ENCODE measurements at places on chromosomes 13 and 19.

- DNase-seq: no peak
Measured at GRCh38 chr19:15837221-15837731, 21.8 kb upstream of the OR10H1 start.

DNA sequence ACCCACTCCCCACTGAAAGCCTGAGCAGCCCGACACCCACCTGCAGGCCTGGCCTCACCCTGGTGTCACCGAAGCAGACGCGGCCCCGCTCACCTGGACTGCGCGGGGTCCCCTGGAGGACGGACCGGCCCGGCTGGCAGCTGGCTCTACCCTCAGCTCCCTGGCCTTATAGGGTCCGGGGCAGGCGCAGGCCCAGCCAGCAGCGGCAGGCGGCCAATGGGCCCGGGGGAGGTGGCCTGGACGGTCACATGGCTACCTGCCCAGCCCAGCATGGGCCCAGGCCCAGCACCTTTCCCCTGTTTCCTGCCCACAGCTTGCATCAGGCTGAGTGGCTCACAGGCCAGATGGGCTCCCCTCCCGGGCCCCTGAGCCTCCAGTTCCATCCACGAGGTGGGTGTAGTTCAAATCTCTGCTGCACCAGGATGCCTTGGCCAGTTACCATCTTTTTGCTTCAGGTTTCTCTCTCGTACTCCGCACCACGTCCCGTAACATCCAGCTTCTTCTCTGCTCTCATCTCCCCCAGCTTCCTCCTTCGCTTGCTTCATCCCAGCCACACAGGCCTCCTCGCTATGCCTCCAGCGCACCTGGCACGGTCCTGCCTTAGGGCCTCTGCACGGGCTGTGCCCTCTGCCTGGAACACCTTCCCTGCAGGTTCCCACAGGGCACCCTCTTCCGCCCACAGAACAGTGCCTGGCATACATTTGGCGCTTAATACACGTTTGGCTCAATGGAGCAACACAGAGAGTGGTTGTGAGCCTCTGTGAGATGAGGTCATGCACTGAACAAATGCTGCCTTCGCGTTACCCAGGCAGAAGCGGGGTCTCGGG lies at the start of gene PLIN4:
Gene PLIN4 (minus strand): TSS at position 142 of the 827 bp plus-strand sequence. CDS start 214 bp downstream, outside the sequence.
- no peak for DNase-seq

GRCh38 chr13:65763811-65764210 lies 1466.3 kb downstream of the PCDH9 start:
- DNase-seq: no peak

GRCh38 chr19:12821761-12822160 lies 12.6 kb downstream of the RTBDN start:
- DNase-seq: no peak

- DNase-seq: no peak
Measured at GRCh38 chr19:18020212-18021085, 12.5 kb downstream of the ARRDC2 start.

DNA sequence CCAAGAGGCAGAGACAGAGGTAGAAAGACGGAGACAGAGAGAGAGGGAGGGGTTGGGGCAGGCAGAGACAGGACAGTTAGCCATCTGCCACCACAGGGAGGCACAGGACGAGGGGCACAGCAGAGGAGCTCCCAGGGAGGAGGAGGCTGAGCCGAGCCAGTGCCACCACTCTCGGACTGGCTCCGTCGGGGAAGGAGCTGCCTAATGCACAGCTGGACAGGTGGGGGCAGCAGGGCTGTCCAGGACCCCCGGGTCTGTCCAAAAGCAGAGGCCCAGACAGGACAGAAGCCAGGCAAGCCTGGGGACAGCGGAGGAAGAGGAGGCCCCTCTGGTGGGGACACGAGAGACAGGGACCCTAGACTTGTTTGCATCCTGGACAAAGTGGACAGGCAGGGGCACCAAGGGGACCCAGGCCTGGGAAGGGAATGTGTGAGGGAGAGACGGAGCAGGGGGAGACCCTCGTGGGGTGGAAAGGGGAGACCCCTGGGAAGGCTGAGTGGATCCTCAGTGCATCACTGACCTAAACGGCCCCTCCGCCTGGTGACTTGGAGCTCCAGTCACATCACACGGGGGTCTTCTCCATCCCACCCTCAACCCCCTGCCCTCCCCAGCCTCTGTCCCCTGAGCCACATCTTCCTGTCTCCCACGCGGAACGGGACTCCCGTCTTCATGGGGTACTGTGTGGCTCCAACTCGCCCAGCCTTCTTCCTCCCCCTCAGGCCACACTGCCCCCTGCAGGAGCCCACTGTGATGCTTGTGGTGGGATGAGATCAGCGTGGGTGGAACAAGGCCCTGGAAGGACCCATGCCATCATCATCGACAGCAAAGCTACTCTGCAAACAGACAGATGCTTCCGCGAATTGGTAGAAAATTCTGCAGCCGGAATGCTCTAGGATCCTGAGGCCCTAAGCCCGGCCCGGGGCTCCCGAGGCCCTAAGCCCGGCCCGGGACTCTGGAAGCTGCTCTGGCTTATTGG lies 915 bp downstream of the F10 start:
- no peak for DNase-seq

DNA sequence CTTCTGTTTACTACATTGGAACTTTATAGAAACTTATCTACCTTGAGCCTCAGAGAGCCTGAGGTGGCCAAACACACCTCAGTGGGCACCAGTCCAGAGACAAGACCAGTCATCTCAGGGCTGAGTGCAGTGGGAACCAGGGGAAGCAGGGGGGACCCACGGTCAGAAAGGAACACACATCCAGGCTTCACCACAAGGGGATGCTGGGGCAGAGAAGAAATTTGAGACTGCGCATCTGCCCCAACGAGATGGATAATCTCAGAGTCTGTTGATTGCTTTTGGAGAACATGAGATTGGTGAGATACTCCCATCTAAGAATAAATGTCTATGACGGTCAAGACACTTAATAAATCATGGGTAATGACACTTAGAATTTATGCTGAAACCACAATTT lies 98.7 kb downstream of the DOCK9 start:
- no peak for DNase-seq

DNA sequence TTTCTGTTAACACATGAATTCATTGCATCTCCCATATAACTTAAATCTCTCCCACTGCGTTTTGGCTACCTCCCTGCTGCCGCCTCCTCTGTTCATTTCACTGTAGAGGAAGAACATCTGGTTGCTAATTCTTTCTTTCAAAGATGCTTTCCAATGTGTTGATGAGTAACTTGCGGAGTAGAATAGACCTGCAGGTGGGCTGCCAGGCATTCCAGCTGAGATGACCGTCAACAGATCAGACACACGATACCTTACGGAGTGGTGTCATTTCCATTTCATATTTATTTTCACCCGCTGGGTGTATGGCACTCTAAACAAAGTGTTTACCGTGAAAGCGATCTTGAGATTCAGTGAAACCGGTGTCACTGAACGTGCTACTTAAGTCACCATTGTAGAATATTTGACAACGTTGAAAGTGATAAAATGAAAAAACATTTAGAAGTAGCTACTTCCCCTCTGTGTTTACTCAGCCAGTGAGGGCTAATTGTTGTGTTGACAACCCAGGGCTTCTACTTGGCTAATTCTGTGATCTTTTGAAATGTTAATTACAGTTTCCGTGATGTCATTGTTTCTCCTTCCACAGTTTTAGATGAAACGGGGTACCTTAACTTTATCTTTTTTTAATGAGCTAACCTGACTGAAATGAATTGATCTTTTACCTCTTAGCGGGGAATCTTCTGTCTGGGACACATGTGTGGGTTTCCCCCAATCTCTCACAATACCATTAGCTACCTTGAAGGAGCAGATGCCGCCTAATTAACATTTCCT lies 228.5 kb upstream of the ARGLU1 start:
- DNase-seq: no peak

- no peak for DNase-seq
Measured at GRCh38 chr13:26132756-26133155, 80.9 kb upstream of the SHISA2 start.

GRCh38 chr19:19606021-19606420 lies 12.5 kb downstream of the PBX4 start:
- no peak for DNase-seq

GRCh38 chr19:53254411-53255341 lies at the start of gene ZNF677:
Gene ZNF677, minus strand, starts transcription at chr19:53254873. Its CDS starts 3,323 bp downstream, at chr19:53251550.
- DNase-seq: peak; percentile 87

- no peak for DNase-seq
Measured at GRCh38 chr13:78999494-78999893, 340.5 kb upstream of the OBI1 start.

DNA sequence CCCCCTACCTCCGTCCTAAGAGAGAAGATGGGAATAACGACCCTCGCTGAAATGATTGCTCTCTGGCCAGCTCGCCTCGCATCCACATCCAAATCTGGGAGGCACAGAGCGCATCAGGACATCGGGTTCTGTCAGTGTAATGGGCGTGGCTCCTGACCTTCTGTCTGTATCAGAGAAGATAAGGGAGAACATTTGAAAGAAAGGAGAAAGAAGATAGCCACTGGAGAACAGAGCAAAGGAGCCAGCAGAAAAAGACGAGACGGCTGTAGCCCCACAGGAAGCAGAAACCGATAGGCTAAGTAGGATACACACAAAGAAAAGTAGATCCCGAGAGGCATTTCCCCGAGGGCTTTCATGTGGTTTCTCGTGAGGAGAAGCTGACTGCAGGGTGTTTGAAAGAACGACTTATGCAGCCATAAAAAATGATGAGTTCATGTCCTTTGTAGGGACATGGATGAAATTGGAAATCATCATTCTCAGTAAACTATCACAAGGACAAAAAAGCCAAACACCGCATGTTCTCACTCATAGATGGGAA lies 14.0 kb upstream of the GJB2 start:
- DNase-seq: no peak

DNA sequence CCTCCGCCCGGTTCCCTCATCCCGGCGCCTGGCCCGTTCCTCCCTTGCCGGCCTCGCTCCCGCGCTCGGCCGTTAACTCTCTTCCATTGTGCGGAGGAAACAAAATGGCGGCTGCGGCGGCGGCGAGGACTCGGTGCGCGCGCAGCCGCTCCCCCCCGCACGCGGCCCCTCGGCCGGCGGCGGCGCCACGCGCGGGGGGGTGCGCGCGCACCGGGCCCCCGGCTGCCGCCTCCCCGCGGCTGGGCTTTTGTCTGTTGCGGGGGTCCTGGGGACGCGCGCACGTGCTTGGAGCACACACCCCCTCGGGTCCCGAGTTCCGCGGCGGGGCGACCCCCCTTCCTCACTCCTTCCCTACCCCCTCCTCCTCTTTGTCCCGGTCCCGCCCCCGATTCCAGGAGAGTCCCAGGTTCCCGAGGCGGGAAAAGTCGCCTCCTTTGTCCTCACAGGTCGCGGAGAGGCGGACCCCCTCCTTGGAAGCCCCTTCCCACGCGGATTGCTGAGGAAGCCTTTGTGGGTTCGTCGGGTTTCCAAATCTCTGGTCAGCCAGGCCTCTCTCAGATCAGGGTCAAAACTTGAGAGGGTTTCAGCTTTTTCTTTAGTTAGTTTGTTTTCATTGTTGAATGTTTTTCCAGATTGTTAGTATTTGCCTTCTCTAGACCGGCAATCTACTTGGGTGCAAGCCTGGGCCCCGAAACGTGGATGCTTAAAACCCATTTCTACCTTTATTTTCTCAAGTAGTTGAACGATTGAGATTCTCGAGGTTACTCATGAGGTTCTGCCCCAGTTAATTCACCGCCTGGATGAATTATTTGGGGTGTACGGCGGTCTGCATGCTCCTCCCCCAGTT lies 687 bp downstream of the ILF3 start:
- DNase-seq: peak; percentile 52

- DNase-seq: no peak
Measured at GRCh38 chr19:6745965-6746364, 6.5 kb downstream of the TRIP10 start.

DNA sequence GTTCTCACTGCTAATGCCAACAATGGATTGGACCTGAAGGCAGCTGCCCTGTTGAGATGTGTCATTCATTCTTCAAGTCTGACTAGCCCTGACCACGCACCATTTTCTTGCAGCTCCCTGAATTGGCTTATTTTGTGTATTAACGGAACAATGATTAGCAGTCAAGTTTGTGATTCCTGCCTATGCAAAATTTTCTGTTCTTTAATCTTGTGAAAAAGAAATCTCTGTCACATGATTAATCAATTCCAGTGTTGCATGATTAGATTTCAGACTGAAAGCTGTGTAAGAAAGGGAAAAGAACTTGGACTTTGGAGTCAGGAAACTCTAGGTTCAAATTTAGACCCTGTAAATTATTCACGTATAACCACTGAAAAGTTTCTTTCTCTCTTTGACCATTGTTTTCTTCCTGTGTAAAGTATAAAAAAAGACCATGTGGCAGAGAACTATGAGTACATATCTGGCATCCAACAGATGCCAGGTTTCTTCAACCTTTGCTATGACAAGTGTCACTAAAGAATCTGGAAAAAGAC lies 64.5 kb upstream of the SLC10A2 start:
- no peak for DNase-seq

- DNase-seq: no peak
Measured at GRCh38 chr19:35824150-35824549, 11.5 kb upstream of the PRODH2 start.

DNA sequence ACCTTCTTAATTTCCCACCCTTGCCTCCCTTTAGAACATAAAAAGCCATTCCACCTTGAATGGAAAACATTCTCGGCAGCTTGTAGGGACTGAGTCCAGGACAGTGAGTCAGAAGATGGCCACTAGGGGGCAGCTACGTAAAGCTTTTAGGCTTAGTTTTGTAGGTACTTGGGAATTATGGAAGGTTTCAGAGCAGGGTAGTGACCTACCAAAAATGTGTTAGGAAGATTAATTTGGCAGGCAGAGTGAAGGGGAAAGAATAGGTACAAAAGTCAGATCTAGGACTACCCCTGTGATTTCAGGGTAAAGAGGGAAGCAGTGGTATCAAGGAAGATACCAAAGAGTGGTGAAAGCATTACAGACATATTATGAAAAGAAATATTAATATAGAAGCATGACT lies 198.4 kb downstream of the NDFIP2 start:
- DNase-seq: peak; percentile 50

DNA sequence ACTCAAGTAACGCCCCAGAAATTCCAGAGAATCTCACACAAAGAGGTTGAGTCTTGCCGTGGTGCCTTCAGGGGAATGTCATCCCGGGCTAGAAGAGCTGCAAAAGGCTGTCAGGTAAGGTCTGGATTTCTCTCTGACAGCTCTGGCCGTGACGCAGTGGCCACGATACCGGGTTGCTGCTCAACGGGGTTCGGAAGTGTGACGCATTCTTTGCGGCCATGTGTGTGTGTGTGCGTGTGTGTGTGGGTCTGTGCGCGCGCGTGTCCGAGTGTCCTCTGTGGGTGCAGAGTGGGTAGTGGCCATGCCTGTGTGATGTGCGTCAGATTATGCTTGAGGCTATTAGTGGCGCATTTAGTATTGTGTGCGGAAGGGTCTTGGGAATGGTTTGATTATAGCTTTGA lies 306 bp downstream of the ZNF540 start:
- DNase-seq: no peak

DNA sequence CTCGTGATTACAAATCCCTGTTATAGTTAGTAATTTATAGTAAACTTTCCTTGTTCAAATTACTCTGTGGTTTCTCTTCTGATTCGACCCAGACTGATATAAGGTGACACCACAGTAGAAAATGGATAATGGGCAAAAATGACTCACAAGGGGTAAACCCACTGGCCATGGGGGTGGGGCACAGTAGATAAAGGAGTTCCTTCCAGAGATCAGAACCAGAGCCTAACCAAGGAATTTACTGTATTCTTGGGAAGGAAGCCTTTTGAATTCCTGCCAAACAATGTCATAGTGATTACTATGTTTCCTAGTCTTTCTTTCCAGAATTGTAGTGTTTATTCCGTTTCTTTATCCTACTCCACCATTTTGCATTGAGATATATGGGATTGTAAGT lies 21.9 kb downstream of the MIR17HG start:
- no peak for DNase-seq

GRCh38 chr13:108056278-108056677 lies 159.1 kb downstream of the LIG4 start:
- DNase-seq: no peak

GRCh38 chr13:91162180-91162579 lies 185.3 kb upstream of the MIR17HG start:
- DNase-seq: no peak

GRCh38 chr13:23730251-23730650 lies 158.9 kb downstream of the MIPEP start:
- DNase-seq: no peak
